ENCODE measurements at places on chromosomes 5 and 9.

GRCh38 chr9:14671377-14671776, 21.9 kb downstream of the ZDHHC21 start:
- DNase-seq: no peak

- no peak for DNase-seq
Measured at GRCh38 chr9:126698251-126698650, 84.5 kb downstream of the LMX1B start.

DNA sequence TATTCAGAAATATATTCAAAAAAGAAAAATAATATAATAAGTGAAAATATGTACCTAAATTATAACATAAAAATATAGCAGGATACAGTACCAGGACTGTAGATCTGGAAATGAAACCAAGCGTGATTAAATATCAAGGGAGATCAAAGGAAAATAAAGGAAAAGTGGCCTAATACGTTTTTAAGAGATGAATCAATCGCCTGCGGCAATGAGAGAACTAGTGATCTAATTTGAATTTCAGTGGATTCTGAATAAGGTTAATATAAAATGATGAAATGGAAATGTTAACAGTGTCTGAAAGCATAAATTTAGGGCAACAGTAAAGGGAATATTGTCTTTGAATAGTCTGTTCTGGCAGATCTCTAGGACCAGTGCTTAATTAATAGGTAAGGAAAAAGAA, 1761.9 kb upstream of the ACO1 start:
- no peak for DNase-seq

- DNase-seq: peak; percentile 67
Measured at GRCh38 chr9:79764374-79764773, 192.6 kb downstream of the TLE4 start.

- no peak for DNase-seq
Measured at GRCh38 chr5:124080256-124080655, 568.3 kb downstream of the CSNK1G3 start.

DNA sequence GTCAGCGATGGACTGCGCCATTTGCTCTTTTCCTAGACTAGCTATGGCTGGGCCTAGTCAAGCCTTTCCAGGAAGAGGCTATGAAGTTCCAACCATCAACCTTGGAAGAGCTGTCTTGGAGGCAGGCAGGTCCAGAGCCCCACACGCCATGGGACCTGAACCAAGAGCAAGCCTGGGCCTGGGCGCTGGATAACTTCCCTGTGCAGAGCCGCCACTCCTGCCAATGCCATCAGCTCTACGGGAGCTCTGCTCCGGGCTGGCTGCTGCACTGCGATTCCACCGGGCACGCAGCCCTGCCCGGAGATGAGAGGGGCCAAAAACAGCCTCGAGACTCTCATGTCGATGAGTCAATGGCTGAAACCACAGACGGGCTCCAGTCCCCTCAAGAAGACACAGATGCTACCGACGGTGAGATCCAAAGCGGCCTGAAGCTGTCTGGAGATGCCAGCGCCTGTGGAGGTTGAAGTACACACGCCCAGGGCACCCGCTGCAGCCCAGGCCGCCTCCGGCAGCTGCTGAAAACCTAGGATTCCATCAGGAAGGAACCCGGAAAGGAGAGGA, 103.7 kb upstream of the SELENOP start:
- DNase-seq: no peak
